ENCODE measurements at places on chromosomes 2 and 18. TPM values are rescaled to one million over a fixed set of nuclear protein-coding genes. Genes with fewer than 3 reads are reported as not detected.

- DNase-seq = no peak
Observed at GRCh38 chr18:55384551-55385275, 203.3 kb downstream of the TCF4 start.

STON1 gene
- polyA plus RNA-seq = not detected

DNA sequence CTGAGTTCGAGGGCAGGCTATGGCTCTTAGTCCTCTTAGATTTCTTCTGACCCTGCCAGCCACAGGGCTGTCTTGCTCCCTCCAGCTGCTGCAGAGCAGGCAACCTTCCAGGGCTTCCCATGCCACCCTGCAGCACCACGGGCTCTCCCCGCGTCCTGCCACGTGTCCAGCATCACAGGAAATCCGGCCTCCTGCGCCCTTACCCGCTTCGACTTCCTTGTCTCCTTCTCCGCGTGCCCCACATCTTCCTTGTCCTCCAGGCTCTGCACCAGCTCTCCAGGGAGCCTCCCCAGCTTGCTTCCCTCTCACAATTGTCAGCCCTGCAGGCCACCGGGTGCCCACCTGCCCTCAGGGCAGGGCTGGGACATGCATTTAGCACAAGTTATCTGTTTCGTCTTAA is 253.5 kb downstream of the DCDC2C start:
- DNase-seq = no peak

GRCh38 chr2:235706506-235706905 is 212.7 kb downstream of the AGAP1 start:
- no peak for DNase-seq

TBR1 gene
- 0.04 TPM for polyA plus RNA-seq

DNA sequence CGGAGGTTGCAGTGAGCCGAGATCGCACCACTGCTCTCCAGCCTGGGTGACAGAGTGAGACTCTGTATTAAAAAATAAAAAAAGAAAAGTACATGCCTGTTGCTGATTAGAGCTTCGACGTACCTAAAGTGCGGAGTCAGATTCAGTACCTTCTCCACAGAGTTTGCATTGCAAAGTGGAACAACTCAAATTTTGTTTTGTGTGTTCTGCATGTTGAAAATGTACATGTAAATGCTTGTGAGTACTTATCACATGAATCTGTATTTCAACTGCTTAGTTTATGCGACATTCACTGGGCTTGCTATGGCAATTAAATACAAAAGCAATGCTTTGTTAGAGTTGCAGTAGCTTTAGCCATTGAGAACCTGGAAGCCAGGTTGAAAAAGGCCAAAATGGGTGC is 36.4 kb downstream of the ACTR2 start:
- DNase-seq = no peak

DNA sequence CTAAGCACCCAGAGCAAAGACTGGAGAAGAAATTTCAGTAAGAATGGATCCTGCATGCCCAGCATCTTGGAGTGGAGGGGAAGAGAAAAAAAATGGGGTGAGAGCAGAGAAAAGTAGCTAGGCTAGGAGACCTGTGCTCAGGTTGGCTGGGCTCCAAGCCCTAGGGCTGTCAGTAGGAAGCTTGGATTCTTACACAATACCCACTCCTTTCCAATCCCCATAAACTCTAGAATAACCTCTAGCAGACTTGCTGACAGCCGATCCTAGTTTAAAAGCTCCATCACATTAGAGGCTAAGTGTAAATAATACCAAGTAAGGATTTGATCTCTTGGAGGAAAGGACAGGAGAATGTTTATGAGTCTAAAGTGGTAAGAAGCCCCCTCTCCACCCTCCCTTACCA is 46.2 kb upstream of the NABP1 start:
- DNase-seq = no peak

DNA sequence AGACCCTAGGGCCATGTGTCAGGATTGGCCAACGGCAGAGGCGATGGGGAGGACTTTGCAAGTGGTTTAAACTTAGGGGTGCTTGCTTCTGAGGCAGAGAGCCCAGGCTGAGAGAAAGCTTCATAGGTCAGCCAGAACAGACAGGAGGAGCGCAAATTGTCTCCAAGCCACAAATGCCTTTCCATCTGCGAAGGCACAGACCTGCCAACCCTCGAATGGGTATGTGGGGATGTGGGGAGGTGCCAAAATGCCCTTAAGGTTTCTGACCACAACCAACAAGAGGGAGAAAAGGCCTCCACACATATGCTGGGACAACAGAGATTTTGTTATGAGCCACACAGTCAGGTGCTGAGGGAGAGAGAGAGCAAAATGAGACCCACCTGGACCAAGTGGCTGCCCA is 283.6 kb downstream of the CYP26B1 start:
- no peak for DNase-seq
